Ascending aorta (tissue), 2 donors: ENCODE measurements at places on chromosomes 1 and 21. TPM values are rescaled to one million over a fixed set of nuclear protein-coding genes. Genes with fewer than 3 reads are reported as not detected.

GRCh38 chr1:9197186-9198099 is 37.1 kb upstream of the H6PD start:
- DNase-seq = no peak

- DNase-seq = no peak
These were observed 170.8 kb downstream of the PLA2G4A start for GRCh38 chr1:186999506-186999905.

DNA sequence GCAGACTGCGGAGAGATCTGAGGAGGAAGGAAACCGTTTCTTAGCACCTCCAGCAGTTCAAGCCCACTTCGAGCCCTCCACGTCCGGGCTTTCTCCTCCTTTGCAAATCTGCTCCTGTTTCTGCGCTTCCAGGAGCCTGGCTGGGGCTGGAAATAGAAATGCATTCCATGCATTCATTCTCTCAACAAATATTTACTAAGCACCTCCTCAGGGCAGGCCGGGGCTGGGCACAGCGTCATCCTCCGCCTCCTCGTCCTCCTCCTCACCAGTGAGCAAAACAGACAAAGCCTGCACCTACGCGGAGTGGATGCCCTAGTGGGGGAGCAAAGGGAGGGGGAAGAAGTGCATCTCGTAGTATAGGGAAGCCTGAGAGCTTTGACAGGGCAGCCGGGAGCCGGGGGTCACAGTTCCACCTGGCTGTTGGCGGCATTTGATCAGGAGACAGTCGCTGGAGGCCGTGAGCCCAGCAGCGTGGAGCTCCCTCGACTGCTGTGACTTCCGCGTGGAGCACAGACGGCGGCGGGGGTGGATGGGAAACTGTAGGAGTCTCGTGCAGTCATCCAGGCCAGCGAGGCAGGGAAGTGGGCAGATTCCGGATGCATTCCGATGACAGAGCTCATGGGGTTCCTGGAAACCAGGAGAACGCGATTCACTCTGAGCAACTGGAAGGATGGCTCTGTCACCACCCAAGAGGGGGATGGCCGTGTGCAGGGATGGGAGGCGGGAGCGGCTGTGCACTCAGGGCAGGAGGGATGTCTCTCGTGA is 93.5 kb downstream of the SIK1 start:
- DNase-seq = no peak

DNA sequence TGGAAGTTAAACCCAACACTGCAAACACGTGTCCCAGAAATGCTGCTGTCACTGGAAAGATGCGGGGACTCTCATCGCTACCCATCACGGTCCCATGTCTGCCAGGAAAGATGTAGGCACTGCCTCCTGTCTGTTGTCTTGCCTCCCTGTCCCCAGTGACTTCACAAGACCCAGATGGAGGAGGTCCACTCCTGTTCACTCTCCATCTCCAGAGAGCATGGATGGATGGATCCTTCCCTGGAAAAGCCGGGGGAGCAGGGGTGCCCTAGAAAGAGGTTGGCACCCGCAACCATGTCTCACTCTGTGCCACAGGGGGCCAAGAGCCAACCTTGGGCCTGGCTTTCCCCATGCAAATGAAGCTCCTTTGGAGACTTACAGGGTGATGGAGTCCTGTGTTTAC is 135.5 kb downstream of the GLIS1 start:
- DNase-seq = no peak

GRCh38 chr1:245448975-245449431 is 294.2 kb downstream of the KIF26B start:
- DNase-seq = no peak

GRCh38 chr1:61447968-61448430 is 276.9 kb downstream of the TM2D1 start:
- no peak for DNase-seq

GRCh38 chr1:76284842-76285241 is 210.3 kb downstream of the ST6GALNAC3 start:
- DNase-seq = no peak

GRCh38 chr1:215210167-215210566 is 127.6 kb downstream of the KCNK2 start:
- DNase-seq = no peak

GRCh38 chr1:218636548-218636947 is 291.4 kb downstream of the TGFB2 start:
- DNase-seq = no peak

DNA sequence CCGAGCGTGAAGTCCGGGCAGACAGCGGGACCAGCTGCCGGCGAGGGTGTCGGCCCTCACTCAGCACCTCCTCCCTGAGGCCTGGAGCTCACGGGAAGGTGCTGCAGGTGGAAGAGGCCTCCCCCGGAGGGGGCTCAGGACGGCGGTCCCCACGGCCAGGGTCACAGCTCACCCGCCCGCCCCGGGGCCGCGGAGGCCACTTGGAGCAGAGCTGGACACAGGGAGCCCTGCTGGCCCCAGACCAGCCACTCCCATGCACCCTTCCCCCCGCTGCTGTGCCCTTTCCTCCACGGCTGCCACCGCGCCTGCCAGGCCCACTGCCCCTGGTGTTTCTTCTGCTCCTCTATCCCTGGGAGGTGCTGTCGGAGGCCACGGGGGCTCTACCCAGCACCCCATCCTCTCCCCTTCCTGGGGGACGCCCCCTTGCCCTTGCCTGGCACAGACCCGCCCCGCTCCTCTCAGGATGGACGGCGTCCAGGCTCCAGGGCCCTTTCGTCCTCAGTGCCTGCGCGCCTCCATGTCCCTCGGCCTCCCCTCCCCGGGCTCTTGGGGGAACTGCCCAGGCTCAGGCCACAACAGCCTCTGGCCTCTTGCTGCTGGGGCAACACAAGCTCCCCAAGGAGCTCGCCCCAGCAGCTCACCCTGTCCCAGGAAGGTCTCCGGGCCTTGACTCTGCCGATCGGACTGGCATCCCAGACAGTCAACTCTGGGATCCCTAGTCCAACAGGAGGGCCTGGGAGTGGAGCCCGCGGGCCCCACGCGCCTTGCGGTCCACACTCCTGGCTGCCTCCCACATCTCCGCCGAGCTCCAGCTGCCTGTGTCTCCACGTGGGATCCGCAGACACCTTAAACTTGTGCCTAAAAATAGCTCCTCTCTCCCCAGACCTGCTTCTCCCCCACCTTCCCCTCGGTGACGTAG is 4.1 kb downstream of the TMEM240 start:
- DNase-seq = no peak

The DYNLT4 gene
- total RNA-seq = not detected

The CLCA1 gene
- not detected for total RNA-seq
